ENCODE measurements at places on chromosomes 2 and 18. TPM values are rescaled to one million over a fixed set of nuclear protein-coding genes. Genes with fewer than 3 reads are reported as not detected.

The LIMS2 gene
- total RNA-seq = not detected

The POTEE gene
- not detected for total RNA-seq

The ADAM23 gene
- total RNA-seq = 0.13 TPM

The SOS1 gene
- 8.2 TPM for total RNA-seq

The CXCR1 gene
- total RNA-seq = not detected

The RNF103 gene
- 17.7 TPM for total RNA-seq

The WNT10A gene
- 2.4 TPM for total RNA-seq

The TFPI gene
- 0.64 TPM for total RNA-seq

The SMYD5 gene
- total RNA-seq = 11.1 TPM

The CFAP65 gene
- total RNA-seq = not detected

The CEBPZ gene
- 62.9 TPM for total RNA-seq

The LYG1 gene
- total RNA-seq = 0.77 TPM

The UGT1A10 gene
- total RNA-seq = not detected

The HADHB gene
- total RNA-seq = 105 TPM

The DSG4 gene
- total RNA-seq = under 0.01 TPM

The RANBP2 gene
- total RNA-seq = 56.1 TPM

The SH2D6 gene
- not detected for total RNA-seq

The PCARE gene
- not detected for total RNA-seq

The SCN9A gene
- 14.0 TPM for total RNA-seq

The FAM161A gene
- 0.90 TPM for total RNA-seq

The SANBR gene
- 8.4 TPM for total RNA-seq

The EFR3B gene
- total RNA-seq = 0.13 TPM

The GKN1 gene
- not detected for total RNA-seq

The ABCB11 gene
- 0.26 TPM for total RNA-seq

The TGFA gene
- total RNA-seq = 111 TPM

The DCAF17 gene
- 18.2 TPM for total RNA-seq

The GREB1 gene
- total RNA-seq = under 0.01 TPM

The CHRNG gene
- total RNA-seq = not detected

The CROCC2 gene
- 0.26 TPM for total RNA-seq

The GALNT3 gene
- 56.7 TPM for total RNA-seq

The IER3IP1 gene
- 38.7 TPM for total RNA-seq

The KIF5C gene
- not detected for total RNA-seq

The FBXO41 gene
- 1.6 TPM for total RNA-seq

The NGEF gene
- total RNA-seq = 6.1 TPM

The PRKAG3 gene
- not detected for total RNA-seq

The SIX3 gene
- total RNA-seq = not detected

The C2orf72 gene
- total RNA-seq = under 0.01 TPM

The POTEF gene
- total RNA-seq = not detected

The SH3RF3 gene
- 0.51 TPM for total RNA-seq

The RAX gene
- total RNA-seq = not detected

The YES1 gene
- total RNA-seq = 165 TPM

The GRB14 gene
- 1.8 TPM for total RNA-seq

The MOGAT1 gene
- not detected for total RNA-seq

All from bronchial epithelial cell (primary cell).